ENCODE measurements at places on chromosomes 7 and 10.
A peak's percentile ranks its signal among the peaks of the same experiment; 100 is the strongest.

DNA sequence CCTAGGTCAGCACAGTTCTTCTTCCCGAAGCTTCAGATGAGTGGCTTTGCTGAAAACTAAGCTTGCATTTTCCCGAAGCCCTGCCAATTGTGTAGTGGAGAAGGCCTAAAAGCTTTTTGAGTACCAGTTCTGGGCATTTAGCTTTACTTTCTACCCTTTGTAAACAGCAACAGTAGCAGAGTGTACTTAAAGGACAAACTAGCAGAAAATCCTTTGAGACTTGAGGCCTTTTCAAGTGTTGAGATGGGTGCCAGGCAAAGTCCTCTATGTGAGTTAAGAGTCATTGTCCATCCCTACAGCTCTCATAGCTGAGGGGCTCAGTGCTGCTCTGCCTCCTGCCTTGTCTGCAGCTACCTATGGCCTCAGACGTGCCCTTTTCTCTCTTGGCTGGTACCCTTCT lies 368.2 kb downstream of the CCSER2 start:
- DNase-seq: no peak

DNA sequence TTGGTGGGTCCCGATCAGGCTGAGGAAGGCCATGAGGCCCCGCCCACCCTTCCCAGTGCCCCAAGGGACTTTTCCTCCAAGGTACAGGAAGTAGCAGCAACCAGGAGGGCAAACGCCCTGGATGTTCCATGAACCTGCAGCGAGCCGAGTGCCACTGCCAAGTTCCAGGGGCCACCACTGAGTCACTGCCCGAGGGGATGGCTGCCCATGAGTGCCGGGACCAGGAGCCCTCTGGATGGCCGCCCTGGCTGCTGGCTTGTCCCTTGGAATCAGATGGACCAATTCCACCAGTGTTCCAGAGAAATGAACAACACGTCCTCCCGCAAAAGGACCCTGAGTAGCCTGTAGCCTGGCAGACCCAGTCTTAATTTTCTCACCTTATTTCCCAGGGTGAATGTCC lies 74.2 kb downstream of the ZRANB1 start:
- DNase-seq: no peak

DNA sequence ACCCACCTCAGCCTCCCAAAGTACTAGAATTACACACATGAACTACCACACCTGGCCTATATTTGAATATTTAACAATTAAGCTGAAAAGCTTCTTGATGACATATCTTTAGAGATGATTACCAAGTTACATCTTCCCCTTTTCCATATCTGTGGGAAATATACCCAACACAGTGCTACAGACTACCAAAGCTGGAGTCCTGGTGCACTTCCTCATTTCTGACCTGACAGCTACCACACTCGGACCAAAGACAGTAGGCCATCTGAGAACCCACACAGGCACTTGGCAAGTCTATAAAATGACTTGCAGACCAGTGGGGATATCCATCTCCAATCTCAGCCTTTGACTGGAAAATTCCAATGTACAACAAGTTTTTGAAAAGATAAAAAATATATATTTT lies 270.4 kb upstream of the KLF14 start:
- no peak for DNase-seq

DNA sequence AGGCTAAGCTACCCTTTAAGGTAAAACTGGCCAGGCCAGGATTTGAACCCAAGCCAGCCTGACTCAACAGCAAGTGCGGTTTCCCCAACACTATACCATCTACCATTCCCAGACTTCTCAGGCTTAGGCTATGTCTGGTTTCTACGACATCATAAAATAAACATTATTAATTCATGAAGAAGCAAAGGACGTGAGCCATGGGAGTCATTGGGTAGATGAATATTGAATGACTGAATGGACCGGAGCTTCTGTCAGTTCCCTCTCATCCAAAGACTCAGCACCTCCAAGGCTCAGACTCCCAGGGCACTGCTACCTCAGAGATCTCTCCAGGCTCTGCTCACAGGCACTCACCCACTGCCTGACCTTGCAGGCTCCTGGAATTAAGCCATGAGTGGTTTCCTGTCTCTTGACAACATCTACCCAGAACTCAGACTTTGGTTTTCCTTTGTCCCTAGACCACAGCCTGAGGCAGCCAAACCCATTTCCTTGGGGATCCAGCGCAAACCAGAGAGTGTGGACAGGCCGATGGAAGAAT lies 64.6 kb upstream of the STEAP1B start:
- peak; percentile 93 for DNase-seq

DNA sequence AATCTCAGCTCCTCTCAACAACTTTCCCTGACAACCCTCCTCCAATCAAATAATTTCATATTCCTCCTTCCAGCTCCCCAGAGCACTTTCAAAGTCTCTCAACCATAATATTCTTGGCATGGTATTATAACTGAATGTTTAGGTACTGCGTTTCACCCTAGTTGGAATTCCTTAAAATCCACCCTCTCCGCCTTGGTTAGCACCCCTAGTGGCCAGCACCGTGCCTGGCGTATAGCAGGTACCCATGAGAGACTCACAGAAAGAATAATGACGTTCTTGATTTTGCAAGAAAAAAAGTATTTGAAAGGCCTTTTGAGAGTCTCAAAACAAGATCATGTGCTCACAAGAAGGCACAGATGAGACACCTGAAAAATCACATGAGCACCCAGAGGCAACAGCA lies 50.9 kb downstream of the GLI3 start:
- DNase-seq: no peak

DNA sequence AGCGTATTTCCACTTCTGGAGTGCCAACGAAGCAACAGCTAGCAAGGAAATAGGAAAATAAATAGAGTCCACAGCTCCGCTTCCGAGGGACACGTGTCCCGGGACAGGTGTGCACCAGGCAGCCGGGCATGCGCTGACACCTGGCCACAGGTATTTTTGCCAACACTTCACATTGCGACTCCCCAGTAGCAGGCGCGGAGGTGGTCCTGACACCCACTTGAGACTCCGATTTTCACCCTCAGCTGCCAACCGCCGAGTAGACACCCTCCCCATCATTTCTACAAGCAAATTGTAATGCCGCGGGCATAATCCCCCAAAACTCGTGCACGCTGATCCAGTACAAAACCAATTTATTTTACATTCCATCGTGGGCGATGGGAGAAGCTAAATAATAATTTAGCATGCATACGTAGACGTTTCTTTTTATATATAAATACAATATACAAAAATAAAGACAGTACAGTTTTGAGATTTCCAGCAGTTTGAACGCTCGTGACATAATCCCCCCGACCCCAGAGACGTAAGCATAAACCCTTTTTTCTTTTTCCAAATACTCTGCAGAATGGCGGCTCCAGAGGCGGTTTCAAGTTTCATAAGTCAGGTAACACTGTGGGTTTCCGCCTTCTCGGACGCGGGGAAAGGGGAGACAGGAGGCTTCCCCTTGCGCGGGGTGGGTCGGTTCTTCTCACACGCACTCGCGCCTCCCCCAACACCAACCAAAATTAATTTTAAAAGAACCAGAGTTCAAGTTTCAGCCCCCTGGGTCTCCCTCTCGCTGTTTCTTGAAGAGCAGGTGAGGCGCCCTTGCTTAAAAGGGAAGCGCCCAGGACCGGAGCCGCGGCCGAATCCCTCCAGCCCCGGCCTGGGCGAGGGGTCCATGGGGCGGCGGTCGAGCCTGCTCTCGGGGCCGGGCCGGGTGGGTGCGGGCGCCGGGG lies 5.7 kb downstream of the MNX1 start:
- no peak for DNase-seq
